ENCODE measurements at places on chromosomes 13 and 19.

DNA sequence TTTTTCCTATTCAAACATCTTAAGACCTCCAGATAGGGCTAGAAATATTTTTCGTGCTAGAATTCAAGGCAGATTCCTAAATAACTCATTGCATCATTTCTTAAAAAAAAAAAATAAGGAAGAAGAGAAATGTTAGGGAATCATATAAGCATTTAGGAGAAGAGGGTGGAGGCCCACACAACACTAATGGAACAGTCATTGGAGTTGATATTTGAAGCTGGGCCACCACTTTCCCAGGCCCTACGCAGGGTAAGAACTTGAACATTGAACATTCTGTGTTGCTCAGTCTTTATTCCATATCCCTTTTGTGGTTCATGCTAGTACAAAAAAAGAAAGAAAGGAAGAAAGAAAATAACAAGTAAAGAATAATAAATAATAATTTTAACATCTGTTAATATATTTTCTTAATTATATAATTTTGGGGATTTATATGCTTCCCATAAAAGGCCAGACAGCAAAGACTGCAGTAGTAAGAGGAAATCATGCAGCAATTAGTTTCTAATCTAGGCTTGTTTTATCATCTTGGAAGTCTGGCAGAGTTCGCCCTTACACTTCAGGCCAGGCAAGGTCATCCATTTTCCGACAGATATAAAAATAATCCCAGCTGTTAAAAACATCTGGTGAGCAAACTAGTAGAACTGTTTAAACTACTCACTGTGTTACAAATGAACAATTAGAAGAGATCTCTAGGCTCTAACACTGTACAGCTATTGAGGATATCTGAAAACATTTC lies 127.7 kb downstream of the FRY start:
- no peak for DNase-seq

DNA sequence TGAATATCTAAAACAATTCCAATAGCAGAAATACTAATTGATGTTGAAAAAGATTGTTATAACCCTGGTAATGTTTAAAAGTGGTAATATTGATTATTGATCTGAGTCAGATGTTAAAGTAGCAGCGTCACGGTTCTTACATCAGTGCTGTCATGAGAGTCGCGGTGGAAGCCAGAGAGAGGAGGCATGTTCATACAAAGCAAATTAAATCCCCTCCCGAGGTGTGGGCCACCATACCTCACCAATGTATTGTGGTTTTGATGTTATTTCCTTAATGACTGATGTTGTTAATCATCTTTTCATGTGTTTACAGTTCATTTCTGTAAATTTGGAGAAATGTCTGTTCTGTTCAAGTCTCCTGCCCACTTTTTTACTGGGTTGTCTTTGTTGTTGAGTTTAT lies 11.2 kb downstream of the ZNF317 start:
- no peak for DNase-seq

DNA sequence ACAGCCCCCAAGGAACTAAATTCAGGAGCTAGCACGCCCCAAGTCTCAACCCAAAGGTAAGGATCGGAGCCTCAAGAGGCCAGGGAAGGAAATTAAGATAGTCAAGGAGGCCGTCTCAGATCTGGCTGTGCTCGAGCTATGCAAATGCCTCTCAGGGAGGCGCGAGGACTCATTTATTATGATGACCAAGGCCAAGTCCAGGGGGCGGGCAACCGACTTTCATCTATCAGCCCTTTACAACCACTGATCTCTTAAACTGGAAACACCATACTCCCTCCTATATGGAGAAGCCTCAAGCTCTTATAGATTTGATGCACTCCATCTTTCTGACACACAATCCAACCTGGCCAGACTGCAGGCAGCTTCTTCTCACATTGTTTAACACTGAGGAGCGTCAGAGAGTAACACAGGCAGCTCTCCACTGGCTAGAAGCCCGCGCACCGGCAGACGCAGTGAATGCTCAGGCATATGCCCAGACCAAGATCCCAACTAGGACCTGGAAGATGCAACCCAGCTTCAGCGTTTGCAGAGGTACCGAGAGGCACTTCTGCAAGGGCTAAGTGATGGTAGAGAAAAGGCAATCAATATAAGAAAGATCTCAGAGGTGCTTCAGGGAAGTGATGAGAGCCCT lies 9.6 kb upstream of the SLC15A1 start:
- no peak for DNase-seq

- no peak for DNase-seq
Observed at GRCh38 chr13:59587971-59588716, 575.6 kb downstream of the DIAPH3 start.

GRCh38 chr19:11540645-11541044 lies 2.0 kb downstream of the CNN1 start:
- DNase-seq, result no peak
